ENCODE measurements at places on chromosomes 12 and 14. TPM values are rescaled to one million over a fixed set of nuclear protein-coding genes. Genes with fewer than 3 reads are reported as not detected.

Gene KDM5A
- total RNA-seq: 63.8 TPM

Gene ANO4
- 1.3 TPM for total RNA-seq

Gene KRT71
- not detected for total RNA-seq

Gene KLRF1
- not detected for total RNA-seq

Gene ADAMTS20
- total RNA-seq: not detected

Gene VDR
- total RNA-seq: 17.0 TPM

Gene SLC25A21
- 0.73 TPM for total RNA-seq

Gene SMIM41
- total RNA-seq: 4.5 TPM

Measured in smooth muscle cell of trachea (primary cell).